ENCODE measurements at places on chromosomes 1 and 21.

GRCh38 chr1:203649551-203649998 is 22.9 kb downstream of the ATP2B4 start:
- peak; percentile 43 for DNase-seq

- DNase-seq: peak; percentile 79
Observed at GRCh38 chr1:16009030-16009460, 5.0 kb downstream of the SRARP start.

GRCh38 chr1:24277420-24278169 is 41.6 kb upstream of the GRHL3 start:
- DNase-seq: no peak

GRCh38 chr21:34085129-34085528 is 11.8 kb downstream of the MRPS6 start:
- DNase-seq: no peak

DNA sequence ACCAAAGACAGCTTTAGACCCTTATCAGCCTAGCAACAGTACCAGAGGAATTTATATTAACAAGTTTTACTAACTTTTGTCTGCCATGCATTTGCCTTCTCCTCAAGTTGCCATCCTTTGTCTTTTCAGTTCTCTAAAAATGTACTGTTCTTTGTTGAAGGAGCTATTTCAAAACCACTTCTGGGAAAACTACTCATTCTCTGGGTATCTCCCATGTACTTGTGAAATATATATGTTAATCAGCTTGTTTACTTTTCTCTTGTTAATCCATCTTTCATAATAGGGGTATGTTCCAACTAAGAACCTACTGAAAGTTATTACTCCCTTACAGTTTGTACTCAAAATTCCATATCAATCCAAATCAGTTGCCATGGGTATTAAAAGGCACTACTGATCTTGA is 16.3 kb downstream of the DPYD start:
- no peak for DNase-seq

GRCh38 chr1:41093826-41094225 is 72.3 kb upstream of the SLFNL1 start:
- no peak for DNase-seq

- DNase-seq: no peak
Observed at GRCh38 chr1:54218883-54219687, 19.1 kb downstream of the MRPL37 start.

DNA sequence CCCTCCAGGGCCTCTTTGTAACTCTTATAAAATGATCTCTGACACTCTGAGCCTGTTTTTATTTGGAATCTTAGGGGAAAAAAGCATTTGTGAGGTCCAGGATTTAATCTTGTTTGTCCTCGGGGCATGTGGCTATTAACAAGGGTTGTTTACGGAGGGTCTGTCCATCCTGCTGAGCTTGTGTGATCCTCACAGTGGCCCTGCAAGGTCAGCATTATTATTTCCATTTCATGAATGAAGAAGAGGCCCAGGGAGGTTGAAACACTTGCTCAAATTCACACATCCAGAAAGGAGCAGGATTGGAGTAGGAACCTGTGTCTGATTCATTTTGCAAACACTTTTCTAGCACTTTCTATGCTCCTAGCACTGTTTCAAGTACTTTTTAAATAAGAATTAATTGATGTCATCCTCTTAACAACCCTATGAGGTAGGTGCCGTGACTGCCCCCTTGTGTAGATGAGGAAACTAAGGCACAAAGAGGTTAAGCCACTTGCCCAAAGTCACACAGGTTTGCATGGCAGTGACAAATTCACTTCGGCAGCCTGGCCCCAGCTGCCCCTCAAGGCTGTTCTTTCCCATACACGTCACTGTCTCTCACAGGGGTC is 178.9 kb downstream of the MIS18A start:
- DNase-seq: no peak

DNA sequence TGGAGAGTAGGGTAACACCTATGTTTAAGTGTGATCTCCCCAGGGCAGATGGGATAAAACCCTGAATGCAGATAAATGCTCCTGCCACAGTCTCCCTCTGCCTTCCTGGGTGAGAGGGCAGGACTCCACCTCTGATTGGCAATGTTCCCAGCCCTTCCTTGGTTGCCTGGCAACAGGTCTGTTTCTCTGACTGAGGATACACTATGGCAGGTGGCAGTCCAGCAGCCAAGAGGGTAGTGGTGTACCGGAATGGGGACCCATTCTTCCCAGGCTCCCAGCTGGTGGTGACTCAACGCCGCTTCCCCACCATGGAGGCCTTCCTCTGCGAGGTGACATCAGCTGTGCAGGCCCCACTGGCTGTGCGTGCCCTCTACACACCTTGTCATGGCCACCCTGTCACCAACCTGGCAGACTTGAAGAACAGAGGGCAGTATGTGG is at the start of gene DCDC2B:
DCDC2B (plus strand) TSS at position 199 of the 438 bp plus-strand sequence; CDS start at position 204, 5 bp downstream.
- DNase-seq: no peak

- DNase-seq: peak; percentile 82
Observed at GRCh38 chr1:27643600-27644368, 8.8 kb upstream of the FGR start.

- DNase-seq: no peak
Observed at GRCh38 chr1:30117685-30118084, 605.7 kb downstream of the MATN1 start.

GRCh38 chr1:210347112-210347511 is 18.4 kb downstream of the HHAT start:
- DNase-seq: peak; percentile 29

GRCh38 chr1:154954541-154954940 is 1.4 kb downstream of the PBXIP1 start:
- no peak for DNase-seq

DNA sequence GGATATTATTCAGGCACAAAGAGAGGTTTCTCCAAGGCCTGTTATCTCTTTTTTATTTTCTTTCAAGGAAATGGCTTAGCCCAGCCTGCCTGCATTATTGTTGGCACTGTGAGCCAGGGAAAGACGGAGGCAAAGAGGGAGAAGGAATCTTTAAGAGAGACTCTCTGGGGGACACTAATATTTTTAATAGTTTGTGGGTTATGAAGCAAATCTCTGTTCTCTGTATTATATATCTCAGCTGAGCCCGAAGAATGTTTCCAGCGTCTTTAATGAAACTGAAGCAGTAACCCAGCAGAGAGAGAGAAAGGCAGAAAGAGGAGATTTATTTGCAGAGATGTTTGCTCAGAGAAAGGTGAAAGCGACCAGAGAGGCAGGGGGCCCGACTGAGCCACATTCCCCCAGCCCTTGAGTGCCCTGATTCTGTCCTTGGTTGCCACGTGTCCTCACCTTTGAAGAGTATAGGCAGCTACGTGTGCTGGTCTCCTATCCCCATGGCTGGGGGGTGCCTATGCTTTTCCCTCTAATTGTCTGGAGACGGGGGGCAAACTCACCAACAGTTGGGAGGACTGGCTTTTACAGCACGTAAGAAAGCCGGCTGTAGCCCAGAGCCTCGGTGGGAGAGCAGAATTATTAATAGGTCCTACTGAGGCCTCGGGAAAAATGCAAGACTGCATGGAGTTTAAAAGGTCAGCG is 166.4 kb downstream of the TRABD2B start:
- no peak for DNase-seq

DNA sequence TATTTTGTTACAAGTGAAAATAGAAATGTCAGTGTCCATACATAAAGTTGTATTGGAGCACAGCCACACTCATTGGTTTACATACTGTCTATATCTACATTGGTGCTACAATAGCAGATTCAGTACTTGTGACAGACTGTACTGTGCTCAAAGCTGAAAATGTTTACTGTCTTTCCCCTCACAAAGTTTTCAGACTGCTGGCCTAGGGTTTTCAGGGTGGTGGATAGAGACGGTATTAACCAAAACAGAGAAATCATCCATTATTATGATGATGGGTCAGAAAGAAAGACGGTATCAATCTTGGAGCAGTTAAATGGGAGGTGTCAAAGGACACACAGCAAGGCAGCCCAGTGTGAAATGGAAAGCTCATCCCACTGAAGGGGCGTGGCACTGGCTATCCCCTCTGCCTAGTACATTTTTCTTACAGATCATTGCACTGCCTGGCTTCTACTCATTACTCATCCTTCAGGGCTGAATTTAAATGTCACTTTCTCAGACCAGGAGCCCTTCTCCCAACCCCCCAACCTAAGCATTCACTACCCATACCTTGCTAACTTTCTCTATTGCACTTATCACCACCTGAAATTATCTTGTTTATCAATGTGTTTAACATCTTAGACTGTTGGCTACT is 10.2 kb downstream of the JAK1 start:
- DNase-seq: no peak

- peak; percentile 45 for DNase-seq
Observed at GRCh38 chr1:234960722-234961455, 167.7 kb downstream of the TOMM20 start.

DNA sequence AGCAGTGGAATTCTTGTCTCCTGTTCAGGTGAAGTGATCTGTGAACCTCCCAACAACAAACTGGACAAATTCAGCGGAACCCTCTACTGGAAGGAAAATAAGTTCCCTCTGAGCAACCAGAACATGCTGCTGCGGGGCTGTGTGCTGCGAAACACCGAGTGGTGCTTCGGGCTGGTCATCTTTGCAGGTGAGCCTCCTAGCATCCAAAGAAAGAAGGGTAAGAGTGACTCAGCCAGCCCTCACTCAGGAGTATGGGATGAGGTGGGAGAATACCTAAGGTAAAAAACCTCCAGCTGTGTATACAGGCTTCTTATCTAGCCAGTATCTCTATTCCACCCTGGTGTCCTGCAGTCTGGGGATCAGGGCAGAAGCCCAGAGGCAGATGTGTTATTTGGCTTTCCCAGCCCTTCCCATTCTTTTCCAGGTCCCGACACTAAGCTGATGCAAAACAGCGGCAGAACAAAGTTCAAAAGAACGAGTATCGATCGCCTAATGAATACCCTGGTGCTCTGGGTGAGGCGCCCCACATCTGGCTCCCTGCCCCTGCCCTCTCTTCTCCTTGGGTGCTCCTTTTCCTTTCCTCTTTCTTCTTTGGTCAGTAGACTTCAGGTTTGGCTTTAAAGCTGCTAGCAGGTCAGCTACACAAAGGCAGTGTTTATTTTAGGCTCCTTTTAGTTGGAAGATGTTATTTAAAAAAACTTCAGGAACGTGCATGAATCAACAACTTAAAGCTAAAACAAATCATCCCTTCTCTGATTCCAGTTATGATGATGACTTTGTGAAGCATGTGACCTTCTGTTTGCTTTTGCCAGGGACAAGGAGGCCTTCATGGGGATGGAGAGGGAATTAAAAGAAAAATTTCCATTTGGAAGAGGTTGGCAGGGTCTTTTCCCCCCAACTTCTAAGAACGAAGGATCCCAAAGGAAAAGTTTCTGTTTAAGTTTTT is 9.0 kb downstream of the ATP8B2 start:
- DNase-seq: no peak

DNA sequence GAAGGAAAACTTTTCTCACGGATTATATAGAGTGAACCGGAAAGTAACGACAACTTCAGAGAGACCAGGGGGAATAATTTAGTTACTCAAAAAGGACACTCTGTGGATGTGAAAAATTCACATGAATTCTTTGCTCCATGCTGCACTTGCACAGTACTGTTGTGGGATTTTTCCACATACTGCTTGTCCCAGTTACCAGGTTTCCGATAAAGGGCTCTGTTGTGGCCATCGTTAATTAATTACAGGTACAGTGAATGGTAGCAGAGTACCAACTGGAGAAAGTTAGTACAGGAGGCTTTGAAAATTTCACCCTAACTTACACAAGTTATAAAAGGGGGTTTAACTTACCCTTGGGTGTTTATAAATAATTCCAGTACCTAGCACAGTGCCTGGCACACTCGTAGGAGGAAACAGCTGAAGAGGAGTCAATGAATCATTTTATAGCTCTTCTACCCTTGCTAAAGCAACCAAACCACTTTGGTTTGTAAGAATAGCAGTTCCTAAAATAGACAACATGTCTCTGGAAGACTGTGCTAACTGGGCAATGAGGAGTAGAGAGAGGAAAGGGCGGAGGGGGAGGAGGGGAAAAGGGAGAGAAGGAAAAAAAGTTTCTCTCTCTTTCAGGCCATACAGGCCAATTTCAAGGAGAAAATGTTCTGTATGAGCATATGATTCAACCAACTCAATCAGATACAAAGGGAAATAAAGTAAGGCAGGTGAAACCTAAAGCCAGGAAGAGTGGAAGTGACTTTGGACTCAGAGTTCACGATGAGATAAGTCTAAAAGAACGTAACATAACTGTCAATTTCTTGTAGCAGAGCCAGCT is 98.3 kb upstream of the MAGI3 start:
- DNase-seq: no peak

- no peak for DNase-seq
Observed at GRCh38 chr1:116763116-116763786, 9.0 kb downstream of the CD2 start.

DNA sequence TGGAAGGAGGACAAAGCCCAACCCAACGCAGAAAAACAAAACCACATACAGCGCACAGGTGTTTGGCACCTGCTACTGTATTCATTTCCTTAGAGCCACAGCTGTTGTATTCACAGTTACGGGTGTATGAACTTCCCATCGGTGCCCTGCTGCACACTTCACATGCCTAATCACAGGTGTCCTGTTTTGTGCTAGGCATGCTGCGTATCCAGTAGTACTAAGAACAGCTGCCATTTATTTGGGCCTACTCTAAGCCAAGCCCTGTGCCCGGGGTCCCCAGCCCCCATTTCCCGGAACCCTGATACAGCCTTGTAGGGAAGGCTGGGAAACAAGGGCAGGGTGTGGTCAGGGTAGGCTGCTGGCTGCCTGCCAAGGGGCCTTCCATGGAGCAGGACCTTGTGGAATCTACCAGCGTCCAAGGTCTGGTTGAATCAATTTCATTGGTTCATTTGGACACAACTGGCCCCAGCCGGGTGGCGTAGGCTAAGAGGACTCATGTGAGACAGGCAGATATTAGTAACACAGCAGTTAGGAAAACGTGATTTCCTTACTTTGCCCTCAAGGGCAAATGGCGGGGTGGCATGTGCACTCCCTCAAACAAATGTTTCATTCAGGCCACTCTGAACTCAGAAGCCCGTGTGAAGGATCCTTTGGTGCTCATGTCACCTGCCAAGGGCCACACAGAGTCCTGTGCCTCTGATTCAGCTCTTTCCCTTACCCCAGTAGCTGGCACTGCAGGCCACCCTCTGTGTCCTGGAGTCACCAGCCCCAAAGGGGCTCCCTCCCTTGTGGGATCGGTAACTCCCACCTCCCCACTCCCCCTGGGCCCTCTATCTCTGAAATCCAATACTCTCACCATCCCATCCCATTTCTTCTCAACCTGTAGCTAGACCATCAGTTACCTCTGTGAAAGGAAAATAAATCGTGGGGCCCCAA is 986 bp upstream of the RNF186 start:
- no peak for DNase-seq

- no peak for DNase-seq
Observed at GRCh38 chr1:171595324-171595723, 26.7 kb upstream of the MYOCOS start.

- no peak for DNase-seq
Observed at GRCh38 chr1:11929849-11930248, 3.6 kb upstream of the KIAA2013 start.

- DNase-seq: no peak
Observed at GRCh38 chr1:7233646-7234470, 448.6 kb downstream of the CAMTA1 start.

- DNase-seq: no peak
Observed at GRCh38 chr1:117235863-117236465, 25.2 kb upstream of the VTCN1 start.

DNA sequence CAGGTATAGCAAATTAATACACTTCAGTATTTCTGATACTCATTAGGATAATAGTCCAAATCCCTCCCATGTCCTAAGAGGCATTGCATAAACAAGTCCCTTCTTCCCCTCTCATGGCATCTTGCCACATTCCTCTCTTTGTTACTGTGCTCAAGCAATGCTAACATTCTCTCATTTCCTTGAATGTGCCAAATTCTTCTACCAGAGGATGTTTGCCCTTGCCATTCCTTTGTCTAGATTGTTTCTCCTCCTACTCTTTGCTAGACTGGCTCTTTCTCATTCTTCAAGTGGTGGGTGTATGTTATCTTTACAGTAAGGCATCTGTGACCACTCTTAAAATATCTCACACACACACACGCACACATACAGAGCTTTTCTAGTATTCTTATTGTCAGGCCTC is 621.0 kb upstream of the CXADR start:
- no peak for DNase-seq
